ENCODE measurements at places on chromosomes 6 and 20.

- no peak for DNase-seq
Measured at GRCh38 chr20:25623225-25623735, 534 bp downstream of the NANP start.

DNA sequence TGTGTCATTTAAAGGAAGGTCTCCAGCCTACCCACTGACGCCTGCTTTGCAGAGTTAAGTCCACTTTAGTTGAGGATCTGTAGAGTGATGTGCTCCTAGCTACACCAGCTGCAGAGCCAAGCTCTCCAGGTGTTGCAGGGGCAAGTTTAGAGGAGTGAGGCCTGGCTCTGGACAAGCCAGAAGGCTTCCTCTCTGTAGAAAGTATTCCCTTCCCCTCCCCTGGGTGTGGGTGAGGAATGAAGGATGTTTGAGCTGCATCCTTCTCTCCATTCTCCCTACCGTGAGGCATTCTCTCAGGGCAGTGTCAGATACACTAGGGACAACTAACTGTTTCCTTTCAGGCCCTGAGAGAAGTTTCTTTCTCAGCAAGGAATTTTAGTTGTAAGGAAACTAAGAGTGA is 66.5 kb downstream of the ELOVL5 start:
- no peak for DNase-seq

- no peak for DNase-seq
Measured at GRCh38 chr6:7677229-7677628, 48.7 kb upstream of the BMP6 start.

GRCh38 chr20:41358717-41359116 is 7.9 kb downstream of the EMILIN3 start:
- DNase-seq: no peak

Measured in glomerular endothelial cell (primary cell).